ENCODE measurements at places on chromosomes 12 and 14.

DNA sequence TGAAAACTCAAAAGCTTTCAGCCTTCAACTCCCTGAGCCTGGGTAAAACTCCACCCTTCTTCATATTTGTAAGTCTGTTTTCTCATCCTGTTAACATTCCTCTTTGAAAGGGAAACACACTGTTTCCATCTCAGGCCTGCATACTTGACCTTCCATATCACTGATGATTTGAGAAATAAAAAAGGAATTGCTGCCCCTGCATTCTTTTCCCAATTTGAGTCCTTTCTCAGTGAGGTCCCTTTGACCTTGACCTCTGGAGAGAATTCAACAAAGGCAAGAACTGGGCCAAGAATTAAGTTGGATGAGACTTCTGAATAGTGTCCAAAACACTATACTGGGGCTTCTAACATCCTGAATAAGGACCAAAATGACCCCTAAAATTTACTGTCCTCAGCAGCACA, 108.0 kb downstream of the AEBP2 start:
- no peak for DNase-seq

DNA sequence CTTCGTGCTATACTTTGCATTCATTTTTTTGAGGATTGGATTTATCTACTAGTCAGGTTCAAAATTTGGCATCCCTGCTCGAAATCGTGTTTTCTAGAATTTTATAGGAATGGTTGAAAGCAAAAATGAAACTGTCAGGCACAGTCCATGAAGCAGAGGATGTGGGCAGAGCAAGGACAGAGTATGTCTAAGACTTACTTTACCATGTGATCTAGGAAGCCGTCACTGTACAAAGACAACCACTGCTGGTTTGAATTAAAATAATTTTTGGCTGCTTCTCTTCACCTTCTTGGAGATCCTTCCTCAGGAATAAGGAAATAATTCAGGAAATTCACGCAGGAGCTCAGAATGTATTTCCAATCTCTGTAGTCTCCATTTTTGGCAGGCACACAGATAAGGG, 31.6 kb upstream of the SGPP1 start:
- DNase-seq = no peak

DNA sequence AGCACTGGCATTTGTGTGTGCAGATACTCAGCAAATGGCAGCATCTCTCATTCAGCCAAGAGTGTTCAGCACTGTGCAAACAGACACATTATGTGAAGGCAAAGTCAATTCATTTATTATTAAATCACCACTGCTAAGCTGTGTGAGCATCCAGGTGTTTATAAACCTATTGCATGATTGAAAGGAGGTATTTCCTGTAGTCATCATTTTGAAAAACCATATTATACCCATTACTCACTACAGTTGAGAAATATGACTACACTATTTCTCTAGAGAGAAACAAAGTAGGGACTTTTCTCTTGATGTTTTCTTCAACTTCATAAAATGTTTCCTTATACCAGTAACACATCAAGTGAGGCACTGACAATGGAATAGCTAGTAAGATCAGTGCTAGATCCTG, 13.7 kb downstream of the SPX start:
- DNase-seq = no peak

GRCh38 chr12:120739031-120739762, 13.6 kb downstream of the ACADS start:
- no peak for DNase-seq

- no peak for DNase-seq
These were observed 147.1 kb upstream of the SLCO1C1 start for GRCh38 chr12:20547816-20548575.

- no peak for DNase-seq
These were observed 603.9 kb downstream of the FSCB start for GRCh38 chr14:43903209-43903608.

GRCh38 chr12:3061059-3061458, 16.1 kb upstream of the TSPAN9 start:
- DNase-seq = no peak

DNA sequence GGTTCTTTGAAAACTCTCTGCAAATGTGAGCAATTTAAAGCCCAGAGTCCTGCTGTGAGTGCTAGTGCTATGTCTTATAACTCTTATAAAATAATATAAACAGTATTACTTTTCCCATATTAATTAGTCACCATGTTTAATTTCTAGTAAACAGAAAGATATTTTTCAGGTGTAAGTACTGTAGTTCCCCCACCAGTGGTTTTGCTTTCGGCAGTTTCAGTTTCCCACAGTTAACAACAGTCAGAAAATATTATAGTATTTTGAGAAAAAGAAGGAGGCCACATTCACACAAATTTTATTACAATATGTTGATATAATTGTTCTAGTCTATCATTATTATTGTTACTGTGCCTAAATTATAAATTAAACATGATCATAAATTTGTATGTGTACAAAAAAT, 800.5 kb downstream of the LRFN5 start:
- DNase-seq = no peak

DNA sequence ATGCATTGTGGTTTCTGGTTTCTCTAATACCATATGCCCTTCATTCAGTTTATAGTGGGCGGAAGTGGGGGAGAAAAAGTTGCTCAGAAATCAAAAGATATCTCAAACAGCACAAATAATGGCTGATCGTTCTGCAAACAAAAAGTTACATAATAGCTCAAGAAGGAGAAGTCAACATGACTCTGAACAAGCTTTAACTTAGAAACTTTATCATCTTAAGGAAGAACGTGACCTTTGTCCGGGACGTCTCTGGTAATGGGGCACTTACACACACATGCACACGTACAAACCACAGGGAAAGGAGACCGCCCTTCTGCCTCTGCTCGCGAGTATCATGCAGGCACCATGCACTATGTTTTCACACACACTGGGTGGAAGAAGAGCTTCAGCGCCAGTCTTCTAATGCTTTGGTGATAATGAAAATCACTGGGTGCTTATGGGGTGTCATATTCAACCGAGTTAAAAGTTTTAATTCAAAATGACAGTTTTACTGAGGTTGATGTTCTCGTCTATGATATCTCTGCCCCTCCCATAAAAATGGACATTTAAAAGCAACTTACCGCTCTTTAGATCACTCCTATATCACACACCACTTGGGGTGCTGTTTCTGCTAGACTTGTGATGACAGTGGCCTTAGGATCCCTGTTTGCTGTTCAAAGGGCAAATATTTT, 4.7 kb downstream of the FOS start:
- DNase-seq = no peak

DNA sequence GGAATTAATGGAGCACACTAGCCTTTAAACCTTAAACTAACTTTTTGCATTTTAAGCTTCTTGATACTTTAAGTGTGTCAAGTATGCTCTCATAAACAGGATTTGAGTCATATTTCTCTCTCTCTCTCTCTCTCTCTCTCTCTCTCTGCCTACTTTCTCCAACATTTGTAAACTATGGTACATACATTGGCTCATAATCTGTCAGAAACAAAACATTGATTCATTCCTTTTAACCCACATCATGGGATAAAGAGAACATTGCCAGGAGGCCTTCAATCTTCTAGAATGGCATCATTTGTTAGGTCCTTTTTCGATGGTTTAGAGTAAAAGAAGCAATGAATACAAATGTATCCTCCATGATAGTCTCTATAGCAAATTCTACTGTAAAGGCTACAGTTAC, 81.6 kb upstream of the RERGL start:
- no peak for DNase-seq

DNA sequence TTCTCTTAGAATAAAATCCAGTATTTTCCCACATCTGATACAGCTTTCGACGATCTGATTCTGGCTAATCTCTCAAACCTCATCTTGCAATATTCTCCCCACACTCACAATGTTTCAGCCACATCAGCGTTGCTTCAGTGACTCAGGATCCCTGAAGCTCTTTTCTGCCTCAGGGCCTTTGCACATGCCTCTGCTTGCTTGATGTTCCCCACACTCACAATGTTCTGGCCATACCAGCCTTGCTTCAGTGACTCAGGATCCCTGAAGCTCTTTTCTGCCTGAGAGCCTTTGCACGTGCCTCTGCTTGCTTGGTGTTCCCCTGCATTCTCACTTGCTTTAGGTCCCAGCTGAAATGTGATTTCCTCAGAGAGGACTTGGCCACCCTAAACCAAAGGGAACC, 2.6 kb downstream of the C12orf42 start:
- DNase-seq = no peak

GRCh38 chr12:120006258-120006975, 17.4 kb downstream of the BICDL1 start:
- DNase-seq = no peak

DNA sequence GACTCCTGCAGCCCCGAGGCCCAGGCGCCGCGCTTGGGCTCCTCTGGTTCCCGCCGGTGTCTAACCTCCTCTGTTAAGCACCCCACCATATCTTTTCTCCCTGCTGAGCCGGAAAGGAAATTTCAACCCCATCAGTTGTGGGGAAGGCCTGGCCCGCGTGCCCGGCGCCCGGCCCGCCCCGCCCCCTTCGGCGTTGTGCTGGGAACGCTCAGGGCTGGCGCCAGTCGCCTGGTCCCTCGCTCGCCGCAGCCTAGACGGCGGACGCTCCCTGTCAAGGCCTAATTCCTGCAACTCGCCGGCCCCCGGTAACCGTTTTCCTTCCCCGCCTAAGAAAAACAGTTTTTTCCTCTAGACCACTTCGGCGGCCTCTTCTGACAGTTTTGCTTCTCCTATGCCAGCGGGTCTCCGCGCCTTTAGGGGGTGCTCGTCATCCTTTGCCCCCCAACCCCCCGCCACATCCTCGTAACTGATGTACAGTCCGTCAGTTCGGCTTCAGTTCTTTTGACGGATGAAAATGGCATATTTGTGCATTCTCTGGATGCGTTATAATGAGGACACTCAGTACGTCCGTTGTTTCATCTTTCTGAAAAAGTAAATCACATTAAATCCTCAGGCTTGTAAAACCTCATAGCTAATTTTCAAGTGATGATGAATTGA, 506 bp upstream of the NAP1L1 start:
- peak; percentile 92 for DNase-seq

DNA sequence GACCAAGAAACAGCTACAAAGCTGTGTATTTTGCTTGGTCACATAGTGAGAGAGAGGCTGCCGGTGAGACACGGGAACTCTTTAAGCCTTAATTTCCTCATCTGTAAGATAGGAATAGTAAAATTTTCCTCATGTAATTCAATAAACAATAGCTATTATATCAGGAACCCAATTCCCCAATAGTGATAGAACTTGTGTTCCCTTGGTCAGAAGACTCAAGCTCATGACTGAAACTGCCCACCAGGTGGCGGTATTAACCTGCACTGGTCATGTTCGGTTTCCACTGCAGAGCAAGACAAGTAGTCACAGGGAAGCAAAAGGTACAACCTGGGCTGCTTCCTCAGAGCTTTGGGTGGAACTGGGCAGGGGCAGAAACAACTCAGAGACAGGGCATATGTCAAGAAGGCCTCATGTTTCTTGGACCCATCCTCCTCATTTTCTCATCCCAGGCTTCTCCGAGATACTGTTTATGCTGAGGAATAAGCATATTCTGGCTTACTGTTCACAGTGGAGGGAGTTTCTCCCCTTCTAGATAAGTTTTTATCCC, 4.2 kb upstream of the AJUBA start:
- peak; percentile 54 for DNase-seq

DNA sequence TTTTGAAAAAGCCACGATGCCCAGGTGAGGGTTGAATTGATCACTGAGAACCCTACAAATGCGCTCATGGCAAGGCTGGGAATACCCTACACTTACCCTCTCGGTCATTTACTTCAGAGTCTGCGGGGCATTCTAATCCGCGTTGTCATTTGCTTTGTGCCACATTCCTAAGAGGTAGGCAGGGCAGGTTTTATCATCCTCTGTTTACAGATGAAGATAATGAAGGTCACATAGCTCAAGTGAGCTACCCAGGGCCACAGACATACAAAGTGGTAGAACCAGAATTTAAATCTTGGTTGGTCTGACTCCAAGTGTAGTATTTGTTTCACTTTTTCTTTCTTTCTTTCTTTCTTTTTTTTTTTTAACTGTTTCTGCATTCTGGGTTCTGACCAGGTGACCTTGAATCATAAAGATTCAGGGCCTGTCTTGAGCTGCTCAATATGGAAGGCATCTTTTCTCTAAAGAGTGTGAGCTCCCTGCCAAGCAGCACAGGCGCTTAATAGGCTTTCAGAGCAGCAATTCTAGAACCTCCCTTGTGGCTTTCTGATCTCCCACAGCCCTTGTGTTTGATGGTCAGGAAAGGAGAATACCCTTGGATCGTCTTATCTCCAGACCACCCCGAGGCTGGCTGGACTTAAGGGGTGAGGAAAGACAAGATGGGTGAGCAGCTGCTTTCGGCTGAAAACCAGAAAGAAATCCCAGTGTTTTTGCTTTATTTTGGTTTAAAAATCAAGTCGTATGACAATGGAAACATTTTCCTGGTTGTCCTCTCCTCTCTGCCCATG, 662 bp upstream of the BATF start:
- DNase-seq = no peak

- no peak for DNase-seq
These were observed 286 bp downstream of the PPP4R3A start for GRCh38 chr14:91509878-91510170.

DNA sequence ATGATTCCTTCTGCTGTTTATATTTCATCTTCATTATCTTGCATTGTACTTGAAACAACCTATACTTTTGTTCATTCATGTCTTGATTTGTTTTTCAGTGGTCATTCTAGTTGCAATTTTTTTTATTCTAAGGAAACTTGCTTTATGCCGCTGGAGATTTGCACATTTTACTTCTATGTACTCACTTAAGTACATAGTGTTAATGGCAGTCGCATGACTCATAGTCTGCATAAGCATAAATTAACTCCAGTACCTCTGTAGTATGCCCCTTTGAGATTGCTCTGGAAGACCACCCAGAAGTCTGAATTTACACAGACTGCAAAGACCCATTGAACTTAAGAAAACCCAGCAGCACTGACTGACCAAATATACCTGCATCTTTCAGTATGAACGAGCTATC, 77.0 kb downstream of the MSRB3 start:
- no peak for DNase-seq

DNA sequence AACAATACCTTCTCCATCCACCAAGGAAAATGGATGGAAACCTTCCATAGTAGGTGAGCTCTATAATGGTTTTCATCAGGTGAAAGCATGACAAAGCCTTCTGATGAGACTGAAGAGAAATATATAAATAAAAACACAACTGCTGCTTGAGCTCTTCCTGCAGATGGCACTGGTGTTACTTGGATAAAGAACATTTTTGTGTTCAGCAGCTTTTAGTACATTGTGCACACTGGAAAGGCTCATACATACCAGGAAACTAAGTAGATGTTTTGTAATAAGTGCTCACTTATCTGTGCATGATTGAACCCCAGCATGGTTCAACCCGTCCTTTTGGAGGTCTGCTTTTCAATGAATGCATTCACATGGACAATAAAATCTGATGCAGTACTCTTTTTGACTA, 357.3 kb upstream of the MIS18BP1 start:
- DNase-seq = no peak

DNA sequence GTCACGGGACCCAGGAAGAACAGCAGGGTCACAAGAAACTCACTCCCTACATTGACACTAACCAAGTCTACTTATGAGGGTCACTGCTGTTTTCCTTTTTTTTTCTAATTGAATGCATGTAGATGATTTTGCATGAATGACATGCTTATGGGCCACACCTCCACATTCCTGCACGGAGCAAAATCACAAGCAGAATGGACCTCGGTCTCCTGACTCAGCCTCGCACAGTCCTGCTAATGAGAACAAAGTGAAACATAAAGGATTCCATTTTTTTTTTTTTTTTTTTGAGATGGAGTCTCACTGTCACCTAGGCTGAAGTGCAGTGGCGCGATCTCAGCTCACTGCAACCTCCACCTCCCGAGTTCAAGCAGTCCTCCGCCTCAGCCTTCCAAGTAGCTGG, 12.3 kb downstream of the SCARB1 start:
- no peak for DNase-seq

GRCh38 chr12:127383281-127383680, 883.7 kb upstream of the TMEM132C start:
- DNase-seq = no peak

All from KG1 (cell line).